ENCODE measurements at places on chromosomes 11 and 22.

DNA sequence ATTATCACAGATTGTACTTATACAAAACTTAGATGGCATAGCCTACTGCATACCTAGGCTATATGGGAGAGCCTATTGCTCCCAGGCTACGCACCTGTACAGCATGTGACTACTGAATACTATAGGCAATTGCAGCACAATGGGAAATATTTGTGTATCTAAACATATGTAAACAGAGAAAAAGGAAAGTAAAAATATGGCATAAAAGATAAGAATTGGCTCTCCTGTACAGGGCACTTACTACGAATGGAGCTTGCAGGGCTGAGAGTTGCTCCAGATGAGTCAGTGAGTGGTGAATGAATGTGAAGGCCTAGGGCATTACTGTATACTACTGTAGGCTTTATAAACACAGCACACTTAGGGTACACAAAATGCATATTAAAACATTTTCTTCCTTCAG, 13.2 kb downstream of the APOL6 start:
- DNase-seq: no peak

GRCh38 chr11:33454264-33454663, 197.1 kb downstream of the HIPK3 start:
- DNase-seq: no peak

- no peak for DNase-seq
Measured at GRCh38 chr11:117613521-117613920, 183.5 kb downstream of the DSCAML1 start.

- no peak for DNase-seq
Measured at GRCh38 chr11:128483211-128483788, 104.1 kb downstream of the ETS1 start.
